Effector memory CD4-positive, alpha-beta T cell (primary cell): ENCODE measurements at places on chromosomes 4 and X.

DNA sequence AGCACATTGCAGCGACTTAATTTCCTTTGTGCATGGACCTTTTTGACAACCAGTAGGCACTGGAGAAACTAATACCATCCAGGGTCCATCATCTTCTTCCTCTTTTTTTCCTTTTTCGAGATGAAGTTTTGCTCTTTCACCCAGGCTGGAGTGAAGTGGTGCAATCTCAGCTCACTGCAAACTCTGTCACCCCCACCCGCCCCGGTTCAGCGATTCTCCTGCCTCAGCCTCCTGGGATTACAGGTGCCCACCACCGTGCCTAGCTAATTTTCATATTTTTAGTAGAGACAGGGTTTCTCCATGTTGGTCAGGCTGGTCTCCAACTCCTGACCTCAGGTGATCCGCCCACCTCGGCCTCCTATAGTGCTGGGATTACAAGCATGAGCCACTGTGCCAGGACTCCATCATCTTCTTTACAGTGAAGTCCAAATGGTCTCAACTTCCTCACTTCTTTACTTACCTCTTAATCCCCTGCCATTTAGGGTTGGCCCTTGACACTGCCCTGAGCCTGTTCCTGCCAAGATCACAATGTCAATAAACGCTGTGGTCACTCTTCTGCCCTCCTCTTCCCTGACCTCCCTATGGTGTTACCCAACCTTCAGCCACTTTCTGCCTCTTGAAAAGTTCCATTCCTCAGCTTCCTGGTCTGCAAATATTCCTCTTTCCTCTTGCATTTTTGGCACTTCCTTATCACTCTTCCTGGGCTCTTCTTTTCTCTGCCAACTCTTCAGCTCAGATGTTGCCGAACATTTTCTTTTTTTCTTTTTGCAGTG is 119.8 kb upstream of the SLC34A2 start:
- DNase-seq = no peak

DNA sequence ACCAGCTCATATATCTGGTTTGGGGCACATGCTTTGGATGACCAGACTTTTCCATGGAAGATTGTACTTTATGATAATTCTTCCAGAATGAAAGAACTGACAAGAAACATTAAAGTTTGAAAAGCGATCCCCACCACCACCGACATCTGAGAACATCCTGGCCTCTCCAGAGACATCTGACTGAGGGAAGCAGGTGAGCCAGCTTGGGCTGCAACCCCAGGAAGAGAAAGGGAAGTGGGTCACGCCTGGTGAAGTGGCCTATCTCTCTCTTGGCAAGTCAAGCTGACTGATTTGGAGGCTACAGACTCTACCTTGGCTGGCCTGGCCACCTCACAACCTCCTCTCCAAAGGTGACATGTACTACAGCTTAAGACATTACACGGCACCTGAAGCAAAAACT is 20.7 kb downstream of the PARM1 start:
- no peak for DNase-seq

DNA sequence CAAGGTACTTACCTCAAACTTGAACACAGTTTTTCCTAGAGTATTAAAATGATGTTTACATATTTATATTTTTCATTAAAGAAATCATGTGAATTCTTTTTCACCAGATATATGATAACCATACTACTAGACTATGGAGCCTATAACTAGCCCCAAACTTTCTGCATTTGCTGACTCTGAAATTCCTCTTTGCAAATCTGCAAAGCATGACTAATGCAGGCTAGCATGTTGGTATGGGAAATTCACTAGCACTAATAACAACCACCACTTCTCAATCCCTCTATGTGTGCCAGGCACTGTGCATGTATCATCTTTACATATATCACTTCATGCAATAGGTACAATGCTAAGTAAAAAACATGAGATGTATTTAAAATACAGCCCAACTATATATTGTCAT is 51.1 kb downstream of the SLC10A7 start:
- DNase-seq = no peak

GRCh38 chrX:110245011-110245410 is 72.9 kb downstream of the AMMECR1 start:
- DNase-seq = no peak

GRCh38 chrX:9003041-9003440 is 30.9 kb downstream of the FAM9B start:
- no peak for DNase-seq

DNA sequence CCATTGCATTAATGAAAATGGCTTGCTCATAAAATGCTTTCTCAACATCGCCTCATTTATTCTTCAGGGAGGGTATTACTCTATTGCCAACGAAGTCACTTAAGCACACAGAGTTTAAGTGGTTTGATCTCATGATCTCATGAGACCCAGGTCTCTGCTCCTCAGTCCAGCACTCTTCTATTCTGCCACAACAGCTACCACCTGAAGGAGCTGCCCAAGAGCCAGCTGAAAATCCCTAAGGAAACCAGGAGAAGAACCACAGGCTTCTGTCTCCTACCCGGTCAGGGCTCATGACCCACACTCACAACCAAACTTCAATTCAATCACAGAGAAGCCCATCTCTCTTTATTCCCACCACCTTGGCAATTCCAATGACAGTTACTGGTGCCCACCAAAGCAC is 85.5 kb upstream of the GPM6B start:
- DNase-seq = no peak

DNA sequence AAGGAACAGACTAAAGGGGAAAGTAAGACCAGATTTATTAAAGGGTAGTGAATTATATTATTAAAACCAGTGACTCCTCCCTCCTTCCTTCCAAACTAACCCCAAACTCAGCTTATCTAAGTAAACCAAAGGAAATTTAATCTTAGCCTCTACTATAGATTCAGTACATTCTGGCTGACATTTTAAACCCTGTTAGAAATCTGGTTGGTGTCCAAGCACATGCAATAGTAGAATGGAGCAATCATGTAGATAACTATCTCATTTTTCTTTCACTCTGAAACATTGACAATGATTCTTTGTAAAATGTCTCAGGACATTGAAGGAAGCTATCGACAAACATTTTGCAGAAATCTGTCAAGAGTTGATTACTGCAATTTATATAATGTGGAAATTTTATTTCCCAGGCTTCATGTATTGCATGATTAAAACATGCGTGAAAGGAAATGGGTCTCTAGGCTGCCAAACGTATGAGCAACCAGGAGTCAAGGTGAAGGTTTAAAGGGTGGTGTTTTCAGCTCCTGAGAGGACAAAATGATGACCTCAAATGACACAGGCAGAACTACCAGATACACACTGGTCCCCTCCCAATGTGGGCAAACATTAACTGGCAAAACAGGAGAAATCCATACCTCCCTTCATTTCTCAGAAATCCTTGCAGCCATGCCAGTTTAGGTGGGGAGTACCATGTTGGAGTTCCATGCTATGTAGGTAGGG is 58.2 kb upstream of the RBM47 start:
- no peak for DNase-seq

DNA sequence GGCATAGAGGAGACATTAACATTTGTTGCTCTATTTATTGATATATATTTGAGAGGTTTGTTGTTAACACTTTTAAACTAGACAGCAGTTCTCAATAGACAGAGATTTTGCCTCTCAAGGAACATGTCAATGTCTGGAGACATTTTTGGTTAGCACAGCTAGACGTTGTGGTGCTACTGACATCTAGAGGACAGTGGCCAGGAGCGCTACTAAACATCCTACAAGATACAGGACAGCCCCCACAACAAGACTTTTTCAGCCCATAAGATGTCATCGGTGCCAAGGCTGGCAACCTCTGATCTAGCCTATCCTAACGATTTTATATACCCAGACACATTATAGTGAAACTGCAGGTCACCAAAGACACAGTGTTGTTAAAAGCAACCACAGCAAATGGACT is 18.4 kb upstream of the CTSO start:
- no peak for DNase-seq

GRCh38 chrX:6384921-6385320 is 150.0 kb downstream of the VCX3A start:
- DNase-seq = no peak

- no peak for DNase-seq
Observed at GRCh38 chrX:38336538-38337240, 9.4 kb upstream of the RPGR start.

DNA sequence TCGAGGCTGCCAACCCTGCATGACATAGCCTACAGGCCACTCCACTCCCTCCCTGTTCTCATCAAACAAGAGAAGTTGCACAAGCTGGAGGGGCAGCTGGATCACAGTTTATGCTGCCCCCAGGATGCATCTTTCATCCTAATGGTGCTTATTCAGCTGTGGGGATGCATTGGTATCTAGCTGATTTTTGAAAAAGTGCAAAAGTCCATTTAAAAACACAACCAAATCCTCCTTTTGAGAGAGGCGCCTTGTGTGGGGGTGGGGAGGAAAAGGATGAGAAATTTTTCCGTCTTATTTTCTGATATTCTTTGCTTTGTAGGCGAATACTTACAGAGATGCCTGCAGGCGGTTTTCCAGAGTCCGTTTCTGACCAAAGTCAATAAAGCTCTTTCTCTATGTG is 276.4 kb upstream of the BOD1L1 start:
- DNase-seq = no peak

DNA sequence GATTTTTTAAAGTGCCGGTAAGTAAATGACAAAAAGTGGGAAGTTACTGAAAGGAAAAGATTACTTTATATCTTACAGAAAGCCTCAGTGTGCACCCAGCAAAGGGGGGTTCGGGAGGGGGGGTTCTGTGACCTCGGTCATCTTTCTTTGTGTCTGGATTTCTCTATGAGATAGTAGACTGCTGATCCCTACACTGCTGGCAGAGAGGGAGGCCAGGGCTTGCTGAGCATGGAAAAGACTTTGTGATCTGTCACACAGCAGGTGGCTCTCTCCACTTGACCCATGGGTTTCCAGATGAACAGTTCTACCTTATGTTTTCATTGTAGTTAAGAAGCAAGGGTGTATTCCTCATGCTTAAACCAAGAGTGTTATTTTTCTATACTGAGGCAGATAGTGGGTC is 475.6 kb downstream of the PCDH10 start:
- no peak for DNase-seq

- DNase-seq = no peak
Observed at GRCh38 chrX:69149466-69150280, 15.6 kb downstream of the PJA1 start.

DNA sequence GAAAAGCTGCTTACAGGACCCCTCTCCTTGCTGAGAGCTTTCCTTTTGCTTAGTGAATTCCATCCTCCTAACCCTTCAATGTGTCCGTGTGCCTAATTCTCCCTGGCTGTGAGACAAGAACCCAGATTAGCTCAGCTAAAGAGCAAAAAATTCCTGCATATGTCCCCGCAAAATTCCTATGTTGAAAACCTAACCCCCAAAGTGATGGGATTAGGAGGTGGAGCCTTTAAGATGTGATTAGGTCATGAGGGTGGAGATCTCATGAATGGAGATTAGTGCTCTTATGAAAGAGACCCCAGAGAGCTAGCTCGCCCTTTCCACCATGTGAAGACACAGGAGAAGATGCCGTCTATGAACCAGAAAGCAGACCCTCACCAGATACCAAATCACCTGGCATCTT is 503.0 kb upstream of the DIAPH2 start:
- DNase-seq = no peak

DNA sequence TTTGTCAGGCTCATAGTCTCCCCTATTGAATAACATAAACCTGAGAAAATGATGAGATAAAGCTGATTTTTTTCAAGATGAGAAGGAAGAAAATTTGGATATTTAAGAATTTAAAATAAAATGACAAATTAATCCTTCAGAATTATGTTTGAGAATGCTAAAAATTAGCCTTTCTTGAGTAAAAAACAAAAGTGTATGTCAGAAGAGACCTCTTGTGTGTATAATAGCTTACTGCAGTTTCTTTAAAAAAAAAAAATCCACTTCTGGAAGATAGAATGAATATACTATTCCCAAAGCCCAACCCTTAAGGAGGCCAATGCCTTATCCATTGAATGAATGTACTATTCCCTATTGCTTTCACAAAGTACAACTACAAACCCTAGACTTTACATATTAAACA is 281.8 kb downstream of the RAPGEF2 start:
- no peak for DNase-seq

- no peak for DNase-seq
Observed at GRCh38 chrX:56029691-56030090, 202.5 kb upstream of the KLF8 start.

GRCh38 chr4:88964450-88964849 is 92.5 kb downstream of the FAM13A start:
- DNase-seq = no peak

- DNase-seq = no peak
Observed at GRCh38 chr4:125849869-125850268, 535.1 kb downstream of the FAT4 start.

GRCh38 chr4:156512622-156513021 is 459.0 kb downstream of the PDGFC start:
- DNase-seq = no peak

DNA sequence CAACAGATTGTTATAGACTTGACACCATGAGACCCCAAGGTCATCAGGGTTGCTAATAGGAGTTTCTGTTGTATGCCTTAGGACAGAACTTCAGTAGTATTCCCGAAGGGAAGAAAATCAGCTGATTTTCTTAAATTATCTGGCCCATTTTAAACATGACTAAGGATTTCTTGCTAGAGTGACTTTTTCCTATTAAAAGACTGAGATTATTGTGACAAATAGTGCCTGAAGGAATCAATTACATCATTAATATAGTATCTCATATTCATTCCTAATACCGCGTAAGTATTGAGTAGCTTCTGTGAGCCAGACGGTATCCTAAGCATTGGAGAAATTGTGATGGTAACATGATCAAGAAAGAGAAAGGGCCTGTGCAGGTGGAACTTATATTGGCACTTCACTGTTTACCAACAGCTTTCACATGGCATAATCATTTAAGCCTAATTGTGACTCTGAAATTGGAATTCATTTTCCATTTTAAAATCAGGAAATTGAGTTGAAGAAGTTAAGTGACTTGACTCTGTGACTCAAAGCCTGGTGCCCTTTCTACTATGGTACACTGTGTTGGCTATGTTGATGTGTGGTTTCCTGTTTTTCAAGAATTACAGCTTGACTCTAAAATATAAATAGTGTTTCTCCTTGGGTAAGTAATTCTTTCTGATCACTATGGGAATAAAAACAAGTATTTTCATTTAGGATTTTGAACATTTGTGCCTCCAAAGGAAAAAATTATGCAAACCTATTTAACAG is 4.1 kb downstream of the AFF1 start:
- no peak for DNase-seq

DNA sequence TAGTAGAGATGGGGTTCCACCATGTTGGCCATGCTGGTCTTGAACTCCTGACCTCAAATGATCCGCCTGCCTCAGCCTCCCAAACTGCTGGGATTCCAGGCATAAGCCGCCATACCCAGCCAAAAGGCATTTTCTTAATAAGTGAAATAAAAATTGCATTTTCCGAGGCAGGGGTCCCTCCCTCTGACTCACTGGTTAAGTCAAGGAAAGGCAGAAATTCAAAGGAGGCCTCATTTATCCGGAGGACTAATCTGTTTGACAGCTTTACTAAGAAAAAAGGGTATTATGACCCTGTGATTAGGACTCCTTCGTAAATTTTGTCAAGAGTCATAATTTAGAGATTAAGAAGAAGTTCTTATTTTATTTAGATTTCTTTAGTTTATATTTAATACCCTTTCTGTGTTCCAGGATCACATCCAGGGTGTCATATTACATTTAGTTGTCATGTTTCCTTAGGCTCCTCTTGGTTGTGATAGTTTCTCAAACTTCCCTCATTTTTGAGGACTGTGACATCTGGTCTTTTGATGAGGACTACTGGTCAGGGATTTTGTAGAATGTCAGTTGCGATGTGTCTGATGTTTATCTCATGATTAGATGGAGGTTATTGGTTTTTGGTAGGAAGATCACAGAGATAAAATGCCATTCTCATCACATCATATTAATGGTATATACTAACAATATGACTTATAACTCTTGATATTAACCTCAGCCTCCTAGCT is 753.7 kb upstream of the AMOT start:
- DNase-seq = no peak
